AG04449 (cell line): ENCODE measurements at places on chromosomes 1 and 21.

- DNase-seq: no peak
These were observed 247.5 kb downstream of the NEGR1 start for GRCh38 chr1:72034827-72035226.

GRCh38 chr1:18883636-18884418, 18.5 kb downstream of the ALDH4A1 start:
- no peak for DNase-seq

GRCh38 chr1:9824702-9825089, 931 bp upstream of the CLSTN1 start:
- DNase-seq: no peak

DNA sequence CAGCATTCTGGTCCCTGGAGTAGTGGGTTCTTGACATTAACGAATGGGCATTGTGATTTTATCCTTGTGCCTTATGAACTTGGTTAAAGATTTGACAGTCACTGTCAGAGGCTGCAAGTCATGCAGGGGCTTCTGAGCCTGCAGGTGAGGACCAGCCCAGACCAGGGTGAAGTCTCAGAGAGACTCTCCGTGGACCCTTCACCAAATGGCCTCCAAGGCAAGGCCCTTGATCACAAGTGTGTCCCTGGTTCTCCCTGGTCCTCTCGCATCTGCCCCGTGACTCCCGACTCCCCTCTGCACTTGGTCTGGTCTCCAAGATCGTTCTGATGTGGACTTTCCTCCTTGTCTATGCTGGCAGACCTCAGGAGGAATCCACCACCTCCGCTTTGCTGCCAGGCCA, 476.5 kb upstream of the VAMP3 start:
- DNase-seq: no peak

GRCh38 chr1:44663417-44663816, 10.9 kb downstream of the TMEM53 start:
- no peak for DNase-seq

DNA sequence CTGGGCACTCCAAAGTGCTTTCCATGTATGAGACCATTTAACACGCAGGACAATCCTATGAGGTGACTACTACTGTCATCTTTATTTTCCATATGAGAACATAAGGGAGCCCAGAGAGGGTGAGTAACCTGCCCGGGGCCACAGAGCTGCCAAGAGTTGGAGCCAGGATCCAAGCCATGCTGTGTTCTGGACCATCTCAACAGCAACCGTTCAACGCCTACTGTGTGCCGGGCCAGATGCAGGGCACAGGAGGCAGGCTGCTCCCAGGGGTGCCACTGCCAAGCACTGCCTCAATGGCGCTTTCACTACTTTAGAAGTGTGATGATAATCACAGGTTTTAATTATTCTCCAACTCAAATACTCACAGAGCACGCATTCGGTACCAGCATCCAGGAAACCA, 3.8 kb downstream of the ALDH4A1 start:
- DNase-seq: no peak

DNA sequence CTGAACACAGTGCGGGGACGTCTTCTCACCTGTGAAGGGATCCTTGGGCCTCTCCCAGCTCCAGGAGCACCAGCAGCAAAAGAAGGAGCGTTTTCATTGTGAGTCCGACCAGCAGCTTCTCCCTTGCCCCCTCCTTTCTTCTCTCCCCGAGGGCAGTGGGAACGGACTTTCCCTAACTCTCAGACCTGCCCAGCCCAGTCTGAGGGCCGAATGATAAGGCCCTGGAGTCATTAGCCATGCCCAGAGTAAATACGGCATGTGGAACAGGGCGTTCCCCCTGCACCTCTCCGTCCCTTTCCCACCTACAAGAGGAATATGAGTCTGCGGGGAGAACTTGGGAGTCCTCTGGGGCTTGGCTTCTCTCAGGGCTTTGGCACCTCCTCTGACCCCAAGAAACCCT, at the start of gene CTSE:
CTSE (minus strand) TSS at position 201 of the 400 bp plus-strand sequence; CDS start at position 97, 104 bp downstream.
- DNase-seq: no peak

DNA sequence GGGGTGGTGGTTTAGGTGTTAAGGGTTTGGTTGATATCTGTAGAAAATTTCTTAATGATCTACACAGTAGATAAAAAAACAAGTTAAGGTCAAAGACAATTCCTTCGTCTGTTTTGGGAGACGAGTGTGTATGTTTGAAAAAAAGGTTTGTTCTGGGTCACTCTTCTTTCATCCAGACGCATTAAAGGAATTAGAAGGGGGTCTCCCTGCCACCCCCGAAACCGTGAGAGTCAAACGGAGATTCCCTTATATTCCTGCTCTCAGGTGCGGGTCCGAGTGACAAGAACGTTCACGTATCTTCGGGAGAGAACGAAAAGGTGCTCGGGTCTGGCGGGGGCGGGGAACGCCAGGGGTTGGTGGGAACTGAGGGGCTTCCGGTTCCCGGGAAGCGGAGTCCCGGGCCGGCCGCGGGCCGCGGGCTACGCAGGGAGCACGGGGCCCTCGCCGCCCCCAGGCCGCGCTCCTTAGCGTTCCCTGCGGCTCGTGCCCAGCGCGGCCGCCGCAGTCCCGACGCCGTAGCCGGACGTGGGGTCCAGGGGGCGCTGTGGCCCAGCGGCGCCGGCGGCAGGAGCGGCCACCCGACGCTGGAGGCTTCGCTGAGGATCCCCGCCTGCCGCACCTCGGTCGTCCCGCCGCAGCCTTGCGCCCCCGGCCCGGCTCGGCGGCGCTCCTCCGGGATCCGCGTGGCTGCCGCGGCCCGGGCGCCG, at the start of gene ZFYVE9:
ZFYVE9 (plus strand) TSS at position 577 of the 707 bp plus-strand sequence. CDS start 91,118 bp downstream, outside the sequence.
- DNase-seq: no peak

GRCh38 chr1:115099693-115100050, 10.4 kb upstream of the TSPAN2 start:
- no peak for DNase-seq

DNA sequence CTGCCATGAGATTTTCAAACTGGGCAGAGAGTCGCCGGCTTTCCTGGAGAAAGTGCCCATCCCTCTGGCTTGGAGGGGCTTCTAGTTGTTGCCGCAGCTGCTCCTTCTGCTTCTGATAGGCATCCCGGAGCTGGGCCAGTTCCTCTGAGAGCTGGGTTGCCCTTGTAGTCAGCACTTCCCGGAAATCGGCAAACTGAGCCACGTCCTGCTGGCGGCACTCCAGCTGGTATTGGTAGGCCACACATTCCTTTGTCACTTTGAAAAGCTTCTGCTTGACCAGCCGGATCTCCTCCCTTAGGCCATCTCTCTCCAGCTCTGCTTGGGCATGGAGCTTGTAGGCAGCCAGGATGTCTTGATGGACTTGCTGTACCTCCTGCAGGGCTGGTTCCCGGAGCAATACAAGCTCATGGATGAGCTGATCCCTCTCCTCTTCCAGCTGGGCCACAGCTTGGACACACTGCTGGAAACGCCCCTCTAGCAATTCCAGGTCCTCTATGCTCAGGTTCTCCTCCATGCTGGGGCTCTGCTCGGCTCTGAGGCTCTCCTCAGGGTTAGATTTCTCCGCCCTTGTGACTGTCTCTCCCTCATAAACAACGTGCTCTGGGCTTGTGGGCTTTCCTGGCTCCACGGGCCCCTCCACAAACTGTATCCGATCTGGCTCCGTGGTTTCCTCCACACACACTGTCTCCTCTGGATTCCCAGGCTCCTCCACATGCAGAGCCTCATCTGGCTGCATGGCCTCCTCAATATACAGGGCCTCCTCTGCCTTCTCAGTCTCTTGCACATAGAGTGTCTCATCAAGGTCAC, 7.3 kb downstream of the SYNC start:
- no peak for DNase-seq
